ENCODE measurements at places on chromosomes 6 and 20.
A peak's percentile ranks its signal among the peaks of the same experiment; 100 is the strongest.

DNA sequence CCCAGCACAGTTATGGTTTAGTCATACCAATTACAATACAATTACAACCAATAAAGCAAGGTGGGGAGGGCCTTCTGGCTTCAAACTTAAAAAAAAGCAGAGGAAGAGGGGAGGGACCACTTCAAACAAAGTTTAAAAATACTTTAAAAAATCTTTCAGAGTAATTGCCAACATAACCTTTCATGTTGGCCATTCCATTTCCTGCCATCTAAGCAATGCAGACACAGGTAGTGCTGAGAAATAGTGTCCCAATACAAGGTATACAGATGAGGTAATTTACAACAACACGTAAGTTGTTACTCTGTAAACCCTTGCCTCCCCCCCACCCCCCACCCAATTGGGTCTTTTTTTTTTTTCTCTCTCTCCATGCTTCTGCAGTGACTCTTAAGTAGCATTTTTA, 18.8 kb upstream of the TBC1D20 start:
- DNase-seq, result no peak

GRCh38 chr6:42715871-42716270, 6.5 kb downstream of the PRPH2 start:
- no peak for DNase-seq

DNA sequence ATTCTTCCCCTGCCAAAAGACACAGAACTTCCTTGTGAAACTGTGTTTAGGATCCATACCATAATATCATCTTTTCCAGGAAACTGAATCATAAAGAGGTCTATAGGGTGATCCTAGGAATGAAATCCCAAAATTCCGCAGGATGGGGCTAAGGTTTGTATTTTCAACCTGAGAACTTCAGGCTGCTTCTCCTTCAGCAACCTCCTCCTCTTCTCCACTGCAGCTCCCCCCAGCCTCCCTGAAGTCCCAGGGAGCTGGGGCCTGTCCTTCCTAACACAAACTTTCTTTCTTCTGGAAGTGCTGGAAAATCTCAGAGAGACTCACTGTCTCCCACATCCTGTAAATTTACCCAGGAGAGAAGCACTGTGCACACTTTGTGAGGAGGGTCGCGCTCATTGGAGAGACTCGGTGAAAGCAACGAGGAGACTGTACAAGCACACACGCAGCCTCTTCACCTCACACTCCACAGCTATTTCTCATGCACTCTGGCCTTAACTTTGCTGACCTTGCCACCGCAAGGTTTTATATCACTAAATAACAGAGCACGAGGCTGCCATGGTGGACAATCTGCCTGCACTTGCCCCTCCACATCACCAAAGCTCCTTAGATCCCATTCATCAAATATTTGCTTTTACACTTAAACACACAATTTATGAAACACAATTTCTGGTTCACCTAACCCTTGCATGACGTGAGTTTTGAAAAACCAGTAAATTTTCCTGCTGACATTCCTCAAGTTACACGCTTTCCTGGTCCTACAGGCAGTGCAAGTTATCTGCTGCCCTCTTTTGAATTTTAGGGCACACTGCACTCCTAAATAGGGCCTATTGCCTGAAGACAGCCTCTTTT, 14.3 kb downstream of the ID4 start:
- DNase-seq, result peak; percentile 87

DNA sequence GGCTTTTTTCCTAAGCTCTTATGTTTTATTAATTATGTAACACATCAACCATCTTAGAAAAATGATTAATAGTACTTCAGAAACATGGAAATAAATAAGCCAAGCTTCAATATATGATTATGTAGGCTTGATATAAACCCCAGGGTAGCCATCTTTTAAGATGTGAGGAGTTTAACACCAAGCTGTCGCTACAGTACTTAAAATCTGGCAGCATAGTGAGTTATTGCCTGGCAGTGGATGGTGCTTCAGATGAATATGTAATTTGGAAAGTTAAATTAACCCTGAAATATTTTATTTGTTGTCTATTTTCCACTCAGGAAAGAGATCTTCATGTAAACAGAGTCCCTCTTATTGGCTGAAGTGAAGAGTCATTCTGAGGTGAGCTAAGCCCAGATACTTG, 339.0 kb upstream of the ZFP64 start:
- DNase-seq, result no peak

DNA sequence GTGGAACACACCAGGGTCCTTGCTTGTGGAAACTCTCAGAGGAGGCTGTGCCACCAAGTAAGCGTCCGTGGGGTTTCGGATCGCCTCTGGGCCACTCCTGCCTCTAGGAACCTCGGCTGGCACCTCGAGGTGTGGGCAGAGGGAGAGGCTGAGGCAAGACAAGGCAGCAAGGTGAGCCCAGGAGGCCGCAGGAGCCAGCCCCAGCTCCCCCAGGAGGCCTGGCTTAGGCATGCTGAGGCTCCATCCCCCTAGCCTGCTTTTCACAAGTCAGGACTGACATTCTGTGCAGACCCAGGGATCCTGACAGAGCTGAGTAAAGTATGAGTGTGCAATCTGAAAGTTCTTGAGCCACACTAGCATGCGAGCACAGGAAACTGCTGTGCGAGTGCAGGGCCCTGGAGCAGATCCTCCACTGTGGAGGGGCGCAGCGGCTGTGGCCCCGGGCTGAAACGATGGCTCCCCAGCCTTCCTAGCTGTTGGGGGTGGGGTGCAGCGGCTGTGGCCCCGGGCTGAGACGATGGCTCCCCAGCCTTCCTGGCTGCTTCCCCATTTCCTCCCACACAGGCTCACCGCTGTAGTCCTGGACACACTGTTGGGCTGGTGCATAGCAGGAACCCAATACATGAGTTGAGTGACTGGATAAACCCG, 75.2 kb upstream of the CD93 start:
- DNase-seq, result no peak

DNA sequence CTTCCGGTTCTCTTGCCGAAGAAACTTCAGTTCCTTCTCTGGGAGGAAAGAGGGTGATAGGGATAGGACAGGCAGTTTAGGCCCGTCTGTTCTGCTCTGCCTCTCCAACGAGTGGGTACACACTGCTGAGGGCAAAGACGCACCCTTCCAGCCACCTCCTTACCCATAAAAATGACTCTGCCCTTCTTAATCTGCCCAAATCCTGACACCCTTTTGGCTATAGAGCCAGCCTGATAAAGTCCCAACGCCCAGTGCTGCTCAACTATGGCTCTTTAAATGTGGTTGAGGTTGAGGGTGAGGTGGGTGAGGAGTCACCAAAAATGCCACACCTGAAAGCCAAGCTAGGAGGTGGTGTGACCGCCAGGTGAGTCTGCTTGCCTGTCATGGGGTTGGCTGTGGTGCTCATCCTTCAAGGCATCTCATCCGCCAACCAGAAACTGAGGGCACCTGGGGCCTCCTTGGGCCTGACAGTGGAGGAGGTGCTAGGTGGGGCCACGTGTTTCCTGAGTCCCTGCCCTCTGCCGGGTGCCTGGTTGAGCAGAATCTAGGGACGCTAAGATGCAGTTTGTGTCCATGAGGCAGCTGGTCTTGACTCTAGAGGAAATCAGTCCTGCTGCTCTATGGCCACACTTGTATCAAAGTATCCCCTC, 16.3 kb downstream of the CCDC167 start:
- no peak for DNase-seq

DNA sequence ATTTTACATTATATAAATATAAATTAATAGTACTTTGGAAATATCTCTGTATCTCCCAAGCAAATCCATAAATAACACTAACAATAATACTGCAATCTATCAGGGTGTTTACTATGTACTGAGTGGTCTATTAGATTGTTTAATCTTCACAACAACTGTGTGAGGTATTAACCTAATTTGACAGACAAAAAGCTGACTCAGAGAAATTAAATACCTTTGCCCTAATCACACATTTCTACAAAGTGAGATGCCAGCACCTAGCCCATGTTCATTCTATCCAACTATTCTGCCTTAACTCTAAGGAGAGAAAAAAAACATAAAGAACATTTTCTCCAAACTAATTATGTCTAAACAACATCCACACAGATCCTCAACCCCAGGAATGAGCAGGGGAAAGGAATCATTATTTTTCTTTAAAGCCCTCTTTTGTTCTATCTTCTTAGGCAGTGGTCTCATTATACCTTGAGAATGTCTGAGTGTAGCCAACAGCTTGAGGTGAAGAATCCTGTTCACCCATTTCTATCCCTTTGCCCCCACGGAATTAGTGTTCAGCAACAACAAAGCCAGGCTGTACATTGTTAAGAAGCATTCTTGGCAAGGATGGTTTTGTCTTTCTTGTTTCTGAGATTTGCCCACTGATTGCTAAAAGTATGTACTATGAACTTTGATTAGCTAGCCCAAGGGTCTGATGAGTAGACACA, 42.7 kb downstream of the PRL start:
- DNase-seq, result no peak

DNA sequence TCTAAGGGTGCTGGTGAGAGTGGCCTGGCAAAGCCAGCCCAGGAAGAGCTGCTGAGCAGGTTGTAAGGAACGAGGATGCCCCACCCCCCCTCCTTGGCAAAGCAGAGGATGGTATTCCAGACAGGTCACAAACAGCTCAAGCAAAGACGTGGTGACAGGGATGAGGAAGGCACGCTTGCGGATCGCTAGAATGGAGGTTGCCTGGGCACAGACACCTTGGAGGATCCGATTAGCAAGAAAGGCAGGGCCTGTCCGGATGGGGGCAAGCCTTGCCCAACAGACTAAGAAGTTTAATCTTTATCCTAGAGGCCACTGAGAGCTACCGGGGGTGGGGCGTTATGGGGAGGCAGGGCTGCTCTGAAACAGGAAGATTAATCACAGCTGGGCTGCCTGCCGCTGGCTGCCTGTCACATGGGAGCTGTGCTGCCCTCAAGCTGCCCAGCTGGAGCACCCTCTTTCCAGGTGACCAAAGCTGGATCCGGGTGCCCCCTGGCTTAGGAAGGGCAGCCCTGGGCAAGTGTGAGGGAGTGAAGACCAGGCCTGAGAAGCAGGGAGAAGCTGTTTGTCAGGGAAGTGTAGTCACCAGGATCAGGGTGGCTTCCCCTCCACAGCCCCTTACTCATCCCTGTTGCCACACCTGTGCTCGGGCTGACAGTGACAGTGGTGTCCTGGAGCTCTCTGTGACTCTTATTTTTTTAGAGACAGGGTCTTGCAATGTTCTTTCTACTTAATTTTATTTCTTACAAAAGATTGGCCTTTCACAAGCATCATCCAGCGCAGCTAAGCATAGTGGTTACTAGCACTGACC, 9.1 kb upstream of the MAPK13 start:
- DNase-seq, result no peak

- DNase-seq, result no peak
Measured at GRCh38 chr6:148218542-148219258, 123.9 kb upstream of the SASH1 start.

- no peak for DNase-seq
Measured at GRCh38 chr6:34138914-34139510, 6.9 kb downstream of the GRM4 start.

DNA sequence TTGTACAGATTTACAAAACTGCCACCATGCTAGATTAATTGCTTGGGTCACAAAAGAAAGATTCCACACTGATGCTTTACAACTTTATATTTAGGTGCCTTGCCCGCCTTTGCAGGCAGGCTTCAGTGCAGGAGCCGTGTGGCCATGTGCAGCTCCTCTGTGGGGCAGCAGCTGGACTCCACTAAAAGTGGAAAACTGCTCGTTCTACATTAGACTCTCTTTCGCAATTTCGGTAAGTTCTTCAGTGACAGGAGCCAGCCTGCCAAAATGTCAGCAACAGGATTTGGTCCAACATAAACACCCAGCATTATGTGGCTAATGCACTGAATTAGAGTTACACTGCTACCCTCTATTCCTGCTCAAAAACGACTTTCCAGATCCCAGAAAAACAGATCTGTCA, 174.4 kb upstream of the KCNK16 start:
- DNase-seq, result no peak

DNA sequence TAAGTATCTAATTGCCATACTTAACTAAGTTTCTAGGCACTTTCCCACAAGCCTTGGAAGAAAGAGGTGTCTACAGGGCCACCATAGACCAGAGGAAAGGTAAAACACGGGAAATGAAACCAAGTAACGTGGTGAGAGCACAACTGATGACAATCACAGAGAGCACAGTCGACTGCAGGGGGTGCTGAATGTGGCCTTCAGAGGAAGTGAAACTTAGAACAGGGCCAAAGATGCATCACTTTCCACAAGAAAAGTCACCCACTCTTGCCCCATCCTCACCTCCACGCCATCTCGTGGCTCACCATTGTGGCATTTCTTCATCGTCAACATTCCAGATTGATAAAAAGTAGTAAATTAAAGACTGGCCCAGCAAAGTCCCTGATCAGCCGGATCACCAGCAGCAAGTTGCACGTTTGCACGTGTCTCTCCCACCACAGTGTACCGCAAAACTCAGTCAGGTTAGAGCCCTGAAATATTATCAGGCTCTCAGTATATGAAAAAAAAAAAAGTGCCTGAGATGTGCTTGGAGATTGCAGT, 31.4 kb downstream of the HIVEP2 start:
- DNase-seq, result no peak

- no peak for DNase-seq
Measured at GRCh38 chr6:34276881-34277762, 28.3 kb upstream of the SMIM29 start.

- DNase-seq, result no peak
Measured at GRCh38 chr6:140124498-140124897, 750.0 kb upstream of the CITED2 start.

DNA sequence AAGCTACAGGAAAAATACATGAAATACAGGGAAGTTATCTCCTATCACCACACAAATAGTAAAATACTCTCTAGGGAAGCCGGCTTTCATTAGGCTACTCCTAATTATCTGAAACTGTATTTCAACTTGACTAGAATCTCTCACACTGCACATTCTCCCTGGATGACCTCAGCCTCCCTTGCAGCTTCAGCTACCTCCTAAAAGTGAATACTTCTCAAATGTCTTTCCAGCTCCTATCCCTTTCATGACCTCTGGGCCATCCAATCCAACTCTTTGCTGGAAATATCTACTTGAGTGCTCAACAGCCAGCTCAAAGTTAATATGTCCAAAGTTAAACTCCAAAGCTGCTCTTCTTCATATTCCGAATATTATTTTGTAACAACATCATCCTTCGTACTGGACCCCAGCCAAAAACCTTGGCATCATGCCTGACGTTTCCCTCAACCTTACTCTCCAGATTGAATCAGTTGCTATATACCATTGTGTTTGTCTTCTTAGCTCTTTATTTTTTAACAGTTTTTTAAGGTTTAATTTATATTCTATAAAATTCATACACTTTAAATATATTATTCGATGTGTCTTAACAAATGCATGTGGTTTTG, 29.4 kb upstream of the KIF6 start:
- no peak for DNase-seq

GRCh38 chr6:12051861-12052368, 39.8 kb downstream of the HIVEP1 start:
- no peak for DNase-seq

- DNase-seq, result peak; percentile 53
Measured at GRCh38 chr6:139364302-139364981, 10.0 kb downstream of the CITED2 start.

- no peak for DNase-seq
Measured at GRCh38 chr20:10349118-10349517, 84.9 kb downstream of the MKKS start.

All from iPS-NIHi11 (cell line).